Effector CD8-positive, alpha-beta T cell (primary cell): ENCODE measurements at places on chromosomes 4 and X.

GRCh38 chrX:10542586-10542985 is 77.8 kb downstream of the MID1 start:
- DNase-seq, result no peak

DNA sequence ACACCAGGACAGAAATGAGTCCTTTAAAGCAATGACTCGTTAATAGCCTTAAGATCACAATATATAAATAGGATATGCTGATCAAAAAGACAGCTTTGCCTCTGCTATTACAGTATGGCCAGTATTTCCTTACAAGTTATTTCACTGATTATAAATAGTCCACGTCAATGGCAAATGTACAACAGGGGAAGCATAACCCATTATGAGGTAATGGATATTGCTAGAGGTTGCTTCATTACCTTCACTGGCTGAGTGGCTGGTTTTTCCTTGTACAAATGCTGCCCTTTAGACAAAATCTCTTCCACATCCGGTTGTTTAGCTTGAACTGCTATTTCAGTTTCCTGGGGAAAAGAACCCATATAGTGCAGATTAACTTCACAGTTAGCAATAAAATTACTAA is 764.6 kb upstream of the FTHL17 start:
- DNase-seq, result no peak

DNA sequence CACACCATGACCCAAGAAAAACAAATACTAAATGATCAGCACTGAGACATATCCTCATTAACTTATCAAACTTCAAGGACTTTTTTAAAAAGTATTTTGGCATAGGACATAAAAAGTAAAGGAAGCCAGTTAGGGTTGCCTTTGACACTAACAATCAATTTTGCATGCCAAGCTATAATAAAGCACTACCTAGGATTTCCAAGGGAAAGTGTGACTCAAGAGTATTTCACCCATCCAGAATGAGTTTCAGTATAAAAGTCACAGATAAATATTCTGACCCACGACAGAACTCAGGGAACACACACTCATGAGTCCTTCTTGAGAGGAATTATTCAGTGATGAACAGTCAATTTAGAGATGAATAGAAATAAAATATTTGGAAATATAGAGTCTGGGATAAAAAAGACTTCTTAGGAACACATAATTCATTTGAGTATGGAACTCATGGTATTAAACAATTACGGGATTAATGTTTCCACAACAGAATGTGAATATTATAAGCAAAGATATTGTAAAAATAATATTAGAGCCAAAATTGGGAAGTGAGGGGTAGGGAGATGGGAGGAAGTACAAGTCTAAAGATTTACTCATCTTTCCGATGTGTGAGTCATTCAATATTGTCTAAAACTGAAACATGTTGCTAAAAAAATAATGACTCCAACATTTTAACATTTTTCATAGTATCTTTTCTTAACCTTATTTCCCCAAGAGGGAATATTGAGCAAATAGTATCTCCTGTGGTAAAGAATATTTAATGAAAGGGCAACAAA is 143.5 kb upstream of the LNX1 start:
- DNase-seq, result no peak

DNA sequence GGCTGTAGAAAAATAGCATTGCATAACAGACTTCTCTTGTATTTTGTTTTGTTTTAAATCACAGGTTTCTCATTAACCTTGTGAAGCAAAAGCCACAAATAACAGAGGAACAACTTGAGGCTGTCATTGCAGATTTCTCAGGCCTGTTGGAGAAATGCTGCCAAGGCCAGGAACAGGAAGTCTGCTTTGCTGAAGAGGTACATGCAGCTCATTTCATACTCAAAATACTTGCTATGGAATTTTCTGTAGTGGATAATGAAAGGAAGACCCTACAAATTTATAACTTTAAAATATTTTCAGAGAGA is 17.6 kb downstream of the AFP start:
- DNase-seq, result no peak

GRCh38 chrX:153779891-153780677 is 757 bp upstream of the SRPK3 start:
- no peak for DNase-seq

GRCh38 chr4:1880332-1880731 is 9.1 kb downstream of the NSD2 start:
- DNase-seq, result no peak

GRCh38 chr4:20062054-20062453 is 189.7 kb upstream of the SLIT2 start:
- DNase-seq, result no peak

DNA sequence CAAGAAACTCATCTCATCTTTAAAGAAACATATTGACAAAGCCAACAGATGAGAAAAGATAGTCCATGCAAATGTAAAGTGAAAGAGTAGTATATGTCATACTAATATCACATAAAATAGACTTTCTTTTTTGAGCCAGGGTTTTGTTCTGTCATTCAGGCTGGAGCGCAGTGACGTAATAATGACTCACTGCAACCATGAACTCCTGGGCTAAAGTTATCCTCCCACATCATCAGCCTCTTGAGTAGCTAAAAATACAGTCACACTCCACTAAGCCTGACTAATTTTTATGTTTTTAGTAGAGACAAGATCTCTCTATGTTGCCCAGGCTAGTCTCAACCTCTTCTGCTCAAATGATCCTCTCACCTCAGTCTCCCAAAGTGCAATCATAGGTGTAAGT is 51.8 kb upstream of the TRAM1L1 start:
- no peak for DNase-seq

- DNase-seq, result no peak
Measured at GRCh38 chr4:37219242-37219641, 25.3 kb upstream of the NWD2 start.

- no peak for DNase-seq
Measured at GRCh38 chrX:73068467-73069364, 10.6 kb downstream of the PABPC1L2A start.

GRCh38 chr4:88738180-88738579 is 40.6 kb upstream of the NAP1L5 start:
- no peak for DNase-seq

DNA sequence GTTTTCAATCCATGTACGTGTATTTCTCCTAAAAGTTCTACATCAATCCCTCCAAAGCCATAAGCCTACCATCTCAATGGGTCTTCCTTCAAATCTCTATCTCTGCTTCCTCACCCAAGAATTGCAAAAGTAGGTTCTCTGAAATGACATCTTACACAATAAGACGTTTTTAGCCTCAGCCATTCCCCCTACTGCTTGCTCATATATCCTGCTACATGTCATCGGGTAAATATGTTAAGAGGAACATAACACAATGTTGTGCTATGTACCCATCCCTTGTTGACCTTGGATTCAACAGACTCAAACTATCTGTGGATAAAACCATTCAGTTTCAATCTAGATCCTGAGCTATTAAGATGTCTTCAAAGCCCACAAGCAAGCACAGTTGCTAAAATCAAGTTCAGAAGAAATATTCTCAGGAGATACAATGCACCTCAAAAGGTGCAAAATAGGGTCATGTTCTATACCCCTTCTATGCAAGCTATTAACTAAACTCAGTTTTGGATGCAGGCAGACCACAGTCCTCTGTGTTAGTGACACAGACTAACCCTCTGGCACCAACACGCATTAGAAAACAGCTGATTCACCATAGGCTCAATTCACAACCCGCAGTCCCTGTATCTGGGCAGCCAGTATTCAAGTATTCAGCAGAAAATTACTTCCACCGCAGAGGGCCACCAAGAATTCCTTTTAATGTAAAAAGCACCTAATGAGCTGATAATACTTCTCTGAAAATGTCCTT is 56.8 kb downstream of the CD99L2 start:
- no peak for DNase-seq

- no peak for DNase-seq
Measured at GRCh38 chr4:124530464-124531077, 182.0 kb downstream of the ANKRD50 start.

DNA sequence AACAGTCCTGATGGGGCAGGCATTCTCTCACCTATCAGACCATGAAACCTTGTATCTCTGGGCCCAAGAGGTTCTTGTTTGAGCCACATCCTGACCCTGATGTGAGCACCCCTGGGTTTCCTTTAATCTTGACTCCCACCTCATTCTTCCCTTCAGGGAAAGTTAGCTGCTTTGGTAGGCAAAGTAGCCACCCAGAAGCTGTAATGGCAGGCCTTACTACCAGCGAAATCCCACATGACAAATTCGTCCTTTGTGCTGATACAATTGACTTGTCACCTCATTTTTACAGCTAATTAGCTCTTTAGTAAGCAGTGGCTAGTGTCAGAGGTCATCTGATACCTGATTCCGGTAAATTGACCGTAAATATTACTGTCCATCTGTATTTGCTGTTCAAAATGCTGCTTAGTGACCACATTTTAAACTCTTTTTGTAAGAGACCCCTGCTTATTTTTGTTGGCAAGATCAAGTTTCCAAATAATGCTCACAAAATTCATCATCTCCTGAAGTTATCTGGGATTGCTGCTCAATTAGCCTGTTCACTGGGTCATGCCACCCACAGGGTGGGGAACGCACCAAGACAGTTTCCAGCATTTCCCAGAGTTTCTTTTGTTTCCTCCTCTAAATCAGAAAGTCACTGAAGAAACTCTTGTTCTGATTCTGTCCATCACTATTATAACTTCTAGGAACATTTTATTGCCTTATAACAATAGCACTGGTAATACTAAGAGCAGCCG is 329.7 kb downstream of the GPAT3 start:
- no peak for DNase-seq

DNA sequence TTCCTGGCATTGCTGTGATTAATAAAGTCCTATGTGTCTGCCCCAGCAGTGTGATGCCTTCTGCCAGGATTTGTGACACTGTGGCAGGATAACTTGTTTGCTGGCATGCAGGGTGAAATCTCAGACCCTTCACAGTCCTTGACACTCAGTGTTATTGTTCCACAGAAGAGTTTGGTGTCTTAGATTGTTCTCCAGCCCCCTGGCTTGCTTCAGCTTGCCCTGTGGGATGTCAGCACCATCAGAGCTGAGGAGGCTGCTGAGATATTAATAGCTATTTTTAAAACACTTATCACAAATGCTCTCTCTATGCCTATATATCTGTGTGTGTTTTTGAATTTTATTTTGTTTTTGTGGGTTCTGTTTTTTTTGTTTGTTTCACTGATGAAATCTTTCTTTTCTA is 136.9 kb downstream of the TSPAN5 start:
- no peak for DNase-seq

DNA sequence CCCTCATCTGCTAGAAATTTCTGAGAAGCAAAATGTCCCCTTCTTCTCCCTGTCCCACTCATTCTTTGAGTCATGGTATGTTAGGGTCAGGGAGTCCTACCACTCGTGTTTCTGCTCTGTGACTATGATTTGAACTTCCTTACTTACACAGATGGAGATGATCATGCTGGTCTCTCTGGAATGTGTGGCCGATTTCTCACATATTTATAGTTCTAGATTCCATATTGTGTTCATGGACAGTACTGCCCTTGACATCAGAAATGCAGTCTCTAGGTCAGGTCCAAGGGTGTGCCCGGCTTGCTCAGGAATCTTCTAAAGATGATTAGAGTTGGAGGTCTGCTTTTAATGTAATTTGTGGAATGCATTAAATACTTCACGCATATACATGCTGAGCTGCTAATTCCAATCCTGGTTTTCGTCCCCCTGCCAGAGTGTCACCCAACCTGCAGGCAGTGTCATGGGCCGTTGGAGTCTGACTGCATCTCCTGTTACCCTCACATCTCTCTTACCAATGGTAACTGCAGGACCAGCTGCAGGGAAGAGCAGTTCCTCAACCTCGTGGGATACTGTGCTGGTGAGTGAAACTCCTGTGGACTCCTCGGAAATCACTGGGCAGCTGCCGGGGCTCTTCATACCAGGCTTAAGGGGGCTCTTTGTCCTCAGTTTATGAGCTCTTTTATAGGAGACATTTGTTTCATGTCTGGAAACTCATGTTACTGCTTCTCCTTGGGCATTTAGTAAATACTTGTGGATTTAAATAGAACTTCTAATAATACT is 214.1 kb upstream of the ANXA3 start:
- DNase-seq, result no peak

GRCh38 chrX:38817004-38817703 is 15.9 kb downstream of the MID1IP1 start:
- no peak for DNase-seq

DNA sequence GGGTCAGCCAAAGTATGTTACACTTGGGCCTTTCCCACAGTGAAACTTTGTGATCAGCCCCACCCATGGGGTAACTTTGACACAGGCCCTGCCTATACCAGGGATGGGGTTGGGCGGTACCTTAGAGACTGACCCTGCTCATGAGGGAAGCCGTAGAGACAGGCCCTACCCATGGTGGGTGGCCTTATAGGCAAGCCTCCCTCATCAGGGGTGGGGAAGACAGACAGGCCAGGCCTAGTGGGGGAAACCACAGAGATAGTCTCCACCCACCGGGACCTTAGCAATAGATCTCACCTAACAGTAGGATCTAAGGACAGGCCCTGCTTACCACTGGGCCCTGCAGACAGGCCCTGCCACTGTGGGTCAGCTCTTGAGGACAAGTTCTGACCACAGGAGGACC is 6.8 kb downstream of the PLP2 start:
- no peak for DNase-seq

- no peak for DNase-seq
Measured at GRCh38 chr4:141215030-141215429, 5.7 kb upstream of the ZNF330 start.

DNA sequence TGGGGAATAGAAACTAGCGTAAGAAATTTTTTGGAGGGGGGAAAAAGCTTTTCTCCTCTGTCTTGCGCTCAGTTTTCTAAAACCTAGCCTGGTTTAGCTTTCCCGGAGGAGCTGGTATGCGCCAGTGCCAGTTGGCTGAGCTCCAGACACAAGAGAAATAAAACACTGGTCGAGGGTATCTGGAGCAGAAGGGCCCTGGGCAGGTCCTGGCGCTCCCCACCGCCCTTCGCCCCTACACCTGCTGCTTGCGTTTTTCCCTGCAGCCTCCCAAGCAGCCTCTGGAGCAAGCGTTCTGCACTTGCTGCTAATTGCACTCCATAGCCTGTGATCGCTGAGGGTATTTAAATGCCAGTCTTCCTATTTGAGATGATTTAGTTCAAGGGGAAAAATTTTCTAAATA is 816 bp downstream of the EREG start:
- no peak for DNase-seq

GRCh38 chr4:105644257-105644656 is 64.2 kb downstream of the INTS12 start:
- no peak for DNase-seq

DNA sequence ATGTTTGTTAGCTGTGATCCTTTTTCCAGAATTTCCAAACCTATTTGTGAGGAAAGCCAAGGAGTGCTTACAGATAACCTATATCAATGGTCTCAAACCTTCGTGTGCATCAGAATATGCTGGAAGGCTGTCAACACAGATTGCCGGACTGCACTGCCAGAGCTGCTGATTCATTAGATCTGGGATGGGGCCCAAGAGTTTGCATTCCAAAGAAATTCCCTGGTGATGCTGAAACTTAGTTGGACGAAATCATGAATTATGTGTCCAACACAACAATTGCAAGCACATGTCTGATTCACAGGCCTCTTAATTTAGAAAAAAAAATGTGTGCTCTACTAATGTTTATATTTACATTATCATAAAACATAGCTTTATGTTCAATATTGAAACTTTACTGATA is 544.0 kb upstream of the AMOT start:
- no peak for DNase-seq

- no peak for DNase-seq
Measured at GRCh38 chr4:74267998-74268606, 40.2 kb upstream of the EPGN start.
